ENCODE measurements at places on chromosomes 2 and 18. TPM values are rescaled to one million over a fixed set of nuclear protein-coding genes. Genes with fewer than 3 reads are reported as not detected.

GRCh38 chr2:73091164-73091563, 19.7 kb upstream of the SFXN5 start:
- DNase-seq: no peak

CLEC4F gene
- total RNA-seq: not detected

DNA sequence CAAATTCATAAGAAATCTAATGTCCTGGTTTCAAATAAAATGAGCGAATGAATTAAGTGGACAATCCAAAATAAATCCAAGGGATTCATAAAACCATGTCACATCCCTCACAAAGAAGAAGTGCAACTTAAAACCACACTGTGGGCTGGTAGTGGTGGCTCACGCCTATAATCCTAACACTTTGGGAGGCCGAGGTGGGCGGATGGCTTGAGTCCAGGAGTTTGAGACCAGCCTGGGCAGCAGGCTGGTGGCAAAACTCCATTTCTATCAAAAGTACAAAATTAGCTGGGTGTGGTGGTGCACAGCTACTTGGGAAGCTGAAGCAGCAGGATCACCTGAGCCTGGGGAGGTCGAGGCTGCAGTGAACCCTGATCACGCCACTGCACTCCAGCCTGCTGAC, 25.4 kb downstream of the FAM98A start:
- no peak for DNase-seq

DNA sequence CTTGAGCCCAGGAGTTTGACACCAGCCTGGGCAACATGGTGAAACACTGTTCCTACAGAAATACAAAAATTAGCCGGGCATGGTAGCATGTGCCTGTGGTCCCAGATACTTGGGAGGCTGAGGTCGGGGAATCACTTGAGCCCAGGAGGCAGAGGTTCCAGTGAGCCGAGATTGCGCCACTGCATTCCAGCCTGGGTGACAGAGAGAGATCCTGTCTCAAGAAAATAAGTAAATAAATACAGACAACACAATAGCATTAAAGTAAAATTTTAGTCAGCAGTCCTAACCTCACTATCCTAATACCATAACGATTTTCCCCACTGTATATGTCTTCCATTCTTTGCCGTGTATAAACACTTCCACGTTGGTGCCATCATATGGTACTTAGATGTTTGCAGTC, 83.0 kb upstream of the MBOAT2 start:
- DNase-seq: no peak

DNA sequence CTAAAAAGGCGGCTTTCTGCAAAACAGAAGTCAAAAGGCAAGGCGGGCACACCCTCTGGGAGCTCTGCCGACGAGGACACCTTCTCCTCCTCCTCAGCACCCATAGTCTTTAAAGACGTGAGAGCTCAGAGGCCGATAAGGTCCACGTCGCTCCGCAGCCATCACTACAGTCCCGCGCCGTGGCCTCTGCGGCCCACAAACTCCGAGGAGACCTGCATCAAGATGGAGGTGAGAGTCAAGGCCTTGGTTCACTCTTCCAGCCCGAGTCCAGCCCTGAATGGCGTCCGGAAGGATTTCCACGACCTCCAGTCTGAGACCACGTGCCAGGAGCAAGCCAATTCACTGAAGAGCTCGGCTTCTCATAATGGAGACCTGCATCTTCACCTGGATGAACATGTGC, 36.1 kb downstream of the SOCS6 start:
- DNase-seq: no peak

NDUFS1 gene
- total RNA-seq: 72.2 TPM

GRCh38 chr2:26642429-26642828, 1.3 kb upstream of the CIB4 start:
- no peak for DNase-seq

DNA sequence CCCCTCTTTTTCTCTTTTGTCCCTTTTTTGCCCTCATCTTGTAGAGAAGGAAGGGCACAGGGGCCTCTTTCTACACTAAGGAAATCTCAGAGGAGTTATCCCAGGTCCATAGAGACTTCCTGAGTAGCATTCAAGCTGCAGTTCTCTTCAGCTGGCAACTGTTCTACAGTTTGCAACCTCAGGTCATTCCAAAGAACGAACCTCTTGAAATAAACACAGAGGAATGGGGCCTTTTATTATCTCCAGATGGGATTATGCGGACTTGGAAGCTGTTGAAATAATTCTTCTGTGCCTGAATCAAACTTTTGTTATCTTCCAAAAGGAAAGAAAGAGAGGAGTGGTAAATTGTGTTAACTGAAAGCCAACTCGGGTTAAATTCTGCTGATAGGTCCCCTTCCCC, 31.0 kb upstream of the NFE2L2 start:
- DNase-seq: no peak

GRCh38 chr2:241066171-241066892, 35.8 kb downstream of the MTERF4 start:
- DNase-seq: no peak

DNA sequence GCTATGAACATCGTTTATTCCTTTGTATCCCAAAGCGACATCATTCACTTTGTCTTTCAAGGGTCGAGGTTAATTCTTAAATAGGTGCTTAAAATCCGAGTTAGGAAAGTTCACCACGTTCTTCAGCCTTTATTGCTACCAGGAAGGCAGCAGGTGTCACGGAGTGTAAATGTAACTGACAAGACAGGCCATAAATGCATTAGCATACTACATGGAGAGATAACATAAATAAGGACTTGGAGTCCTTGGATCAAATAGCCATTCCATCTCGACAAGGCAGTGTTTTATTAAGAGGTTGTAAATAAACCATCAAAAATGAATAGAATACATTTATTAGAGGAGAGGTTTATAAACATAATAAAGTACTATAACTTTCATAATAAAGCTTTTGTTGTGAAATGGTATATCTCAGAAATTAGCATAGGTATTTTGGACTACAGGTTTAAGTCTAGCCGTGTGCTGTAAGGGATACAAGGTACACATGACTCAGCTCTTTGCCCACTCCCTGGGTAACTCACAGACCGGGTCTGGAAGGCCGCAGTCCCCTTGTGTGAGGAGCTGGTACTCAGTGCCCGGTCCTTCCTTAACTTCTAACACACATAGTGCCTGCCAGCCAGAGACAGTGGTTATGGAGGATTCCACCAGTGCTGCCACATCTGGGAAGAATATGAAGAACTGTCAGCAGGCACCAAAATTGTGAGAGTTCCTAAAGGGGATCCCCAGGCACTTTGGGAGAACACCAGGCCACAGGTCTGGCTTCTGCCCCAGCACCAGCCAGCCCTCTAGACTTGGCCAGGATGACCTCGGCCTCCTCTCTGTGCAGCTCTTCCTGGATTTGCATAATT, 29.4 kb downstream of the CAPN13 start:
- DNase-seq: no peak

AGBL5 gene
- 16.1 TPM for total RNA-seq

CHAC2 gene
- 12.5 TPM for total RNA-seq

GRCh38 chr2:107698861-107699260, 127.8 kb upstream of the RGPD4 start:
- DNase-seq: no peak

DNA sequence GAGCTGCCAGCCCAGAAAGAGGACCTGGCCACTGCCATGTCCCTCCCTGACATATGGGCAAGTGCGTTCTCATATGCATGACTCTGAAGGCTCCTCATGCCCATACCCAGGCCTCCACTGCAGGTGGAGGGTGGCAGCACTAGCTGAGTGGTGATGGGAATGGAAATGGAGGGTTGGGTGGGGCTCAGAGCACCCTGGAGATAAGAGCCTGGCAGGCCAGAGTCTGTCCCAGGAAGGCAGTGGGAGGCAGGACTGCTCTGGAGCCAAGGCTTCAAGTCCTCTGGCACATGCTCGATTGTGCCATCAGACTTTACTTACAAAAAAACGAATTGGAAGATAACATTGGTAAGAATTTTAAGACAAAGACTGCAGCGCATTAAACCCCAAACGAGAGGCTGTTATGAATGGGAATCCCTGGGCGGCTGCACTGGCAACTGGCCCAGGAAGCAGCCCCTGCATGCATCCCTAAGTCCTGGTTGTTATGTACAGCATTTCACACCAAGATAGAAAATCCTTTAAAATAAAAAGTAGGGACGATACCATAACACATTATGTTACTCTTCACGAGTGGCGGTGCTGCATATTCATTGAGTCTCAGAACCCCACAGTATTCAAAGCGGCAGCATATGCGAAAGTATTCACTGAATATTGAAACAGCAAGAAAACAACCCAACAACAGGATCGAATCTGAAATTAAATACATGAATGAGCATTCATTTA, 81.7 kb upstream of the FAM98A start:
- DNase-seq: no peak

DNA sequence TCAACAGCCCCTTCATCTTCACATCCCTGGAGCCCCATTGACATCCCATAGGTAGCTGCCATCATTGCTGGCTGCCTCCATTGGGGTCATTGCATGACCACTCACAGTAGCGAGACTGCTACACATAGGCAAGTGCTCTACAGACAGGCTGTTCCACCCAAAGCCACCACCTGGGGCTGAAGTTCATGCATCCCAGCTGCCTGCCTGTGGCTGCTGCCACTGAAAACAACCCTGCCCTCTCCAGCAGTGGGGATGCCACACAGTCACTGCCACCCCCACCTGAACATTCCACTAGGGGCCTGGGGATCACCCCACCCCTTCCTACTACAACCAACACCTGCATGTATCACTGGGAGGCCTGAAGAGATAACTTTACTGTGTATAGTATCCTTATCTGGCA, 59.5 kb upstream of the CTAGE1 start:
- DNase-seq: no peak

- DNase-seq: no peak
Measured at GRCh38 chr2:176565641-176566323, 296.5 kb downstream of the MTX2 start.

- no peak for DNase-seq
Measured at GRCh38 chr18:57845605-57846074, 42.5 kb upstream of the ATP8B1 start.

DNA sequence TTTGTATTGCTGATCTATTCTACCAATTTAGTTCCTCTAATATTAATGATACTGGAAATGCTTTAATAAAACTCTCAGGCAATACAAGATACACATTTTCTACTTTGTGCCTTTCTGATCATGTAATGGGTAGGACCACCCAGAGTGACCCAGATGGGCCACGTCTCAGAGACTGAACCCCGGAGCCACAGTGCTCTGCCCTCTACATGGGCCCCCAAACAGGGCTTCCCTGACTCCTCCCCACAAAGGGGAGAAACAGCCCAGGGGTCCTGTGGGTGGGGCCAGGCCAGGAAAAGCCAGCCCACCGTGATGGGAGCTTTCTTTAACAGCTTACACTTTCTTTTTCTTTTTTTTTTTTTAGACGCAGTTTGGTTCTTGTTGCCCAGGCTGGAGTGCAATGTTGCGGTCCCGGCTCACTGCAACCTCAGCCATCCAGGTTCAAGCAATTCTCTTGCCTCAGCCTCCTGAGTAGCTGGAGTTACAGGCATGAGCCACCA, 18.4 kb downstream of the HDAC4 start:
- DNase-seq: no peak

CD207 gene
- not detected for total RNA-seq

DNA sequence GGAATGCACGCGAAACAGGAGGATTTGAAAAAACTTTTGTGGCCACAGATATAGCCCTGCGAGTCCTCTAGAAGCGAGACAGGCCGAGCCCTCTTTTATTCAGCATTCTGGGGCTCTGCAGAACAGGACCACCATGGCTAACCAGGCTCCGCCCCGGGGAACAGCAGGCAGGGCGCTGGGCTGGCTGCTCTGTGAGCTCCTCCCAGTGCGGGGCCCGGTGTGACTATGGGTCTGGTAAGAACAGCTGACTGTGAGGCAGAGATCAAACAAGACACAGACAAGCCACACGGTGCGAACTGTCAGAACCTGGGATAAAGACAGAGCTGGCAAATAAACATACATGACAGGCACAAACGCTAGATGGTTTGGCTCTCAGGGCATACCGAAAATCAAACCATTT, 15.5 kb downstream of the PXDN start:
- no peak for DNase-seq

DNA sequence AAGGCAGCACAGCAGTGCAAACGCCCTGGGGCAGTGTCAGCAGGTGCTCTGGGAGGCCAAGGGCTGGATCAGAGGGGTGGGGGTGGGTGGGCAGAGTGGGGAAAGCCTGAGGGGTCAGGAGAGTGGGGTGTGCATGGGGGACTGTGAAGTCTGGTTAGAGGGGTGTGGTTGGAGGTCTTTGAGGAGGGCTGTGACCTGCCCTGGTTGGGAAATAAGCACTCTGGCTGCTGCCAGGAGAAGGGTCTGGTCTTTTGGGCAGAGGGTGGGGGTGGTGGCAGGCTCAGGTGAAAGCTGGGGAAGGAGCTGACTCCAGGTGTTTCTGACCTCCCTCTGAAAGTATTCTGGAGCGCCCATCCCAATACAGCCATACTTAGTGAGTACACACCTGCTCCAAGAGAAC, 4.2 kb downstream of the ALPI start:
- no peak for DNase-seq

DNA sequence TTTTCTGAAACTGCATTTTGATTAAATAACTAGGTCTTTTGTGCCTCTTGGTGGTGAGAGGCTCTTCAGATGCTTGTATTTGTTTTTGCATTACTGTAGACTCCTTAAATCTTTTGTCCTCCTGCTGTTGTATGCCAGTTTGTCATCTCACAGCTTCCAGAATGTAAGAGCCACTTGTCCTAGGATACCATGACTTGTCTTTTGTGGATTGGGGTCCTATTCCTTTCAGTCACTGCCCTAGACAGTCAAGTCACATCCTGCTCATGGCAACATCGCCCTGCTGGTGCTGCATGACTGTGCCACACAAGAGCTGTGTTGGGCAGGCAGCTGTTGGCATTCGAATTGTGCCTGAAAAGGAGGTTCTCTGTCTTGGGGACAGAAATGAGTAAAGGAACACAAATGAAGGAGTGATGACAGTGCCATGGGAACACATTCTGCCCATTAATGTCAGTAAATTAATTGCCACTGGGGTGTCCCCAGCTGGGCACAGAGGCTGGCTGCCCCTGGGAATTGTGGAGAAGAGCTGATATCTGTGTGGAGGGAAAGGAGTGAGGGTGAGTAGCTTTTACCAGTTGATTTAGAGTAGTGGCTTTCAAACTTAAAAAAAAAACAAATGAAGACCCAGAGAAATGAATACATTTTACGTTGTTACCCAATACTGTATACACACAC, 140.3 kb downstream of the ARL6IP6 start:
- no peak for DNase-seq

KCNK3 gene
- not detected for total RNA-seq

DNA sequence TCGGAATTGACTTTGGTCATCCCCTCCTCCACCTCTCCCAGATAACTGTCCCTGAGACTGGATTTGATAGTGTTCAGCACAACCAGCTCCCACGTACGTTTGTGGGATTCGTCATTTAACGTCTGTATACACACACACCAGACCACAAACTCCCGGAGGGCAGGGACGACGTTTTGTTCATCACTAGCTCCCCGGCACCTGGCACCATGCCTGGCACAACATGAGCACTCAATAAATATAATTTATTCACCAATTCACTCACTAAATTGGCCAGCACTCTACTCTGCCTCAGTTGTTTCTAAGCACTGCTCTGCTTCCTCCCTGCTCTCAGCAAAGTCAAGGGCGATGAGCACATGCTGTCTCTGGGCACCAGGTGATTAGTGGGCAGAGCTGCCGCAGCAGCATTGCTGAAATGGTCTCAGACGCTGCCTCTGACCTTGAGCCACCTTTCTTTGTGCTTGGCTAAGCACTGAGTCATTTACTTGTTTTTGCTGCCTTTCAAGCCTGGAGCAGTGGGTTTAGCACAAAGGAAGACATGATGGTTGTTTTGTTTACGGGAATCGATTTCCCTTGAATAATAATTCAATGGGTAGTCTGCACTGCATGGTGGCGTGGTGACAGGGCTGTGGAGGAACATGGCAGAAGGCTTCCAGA, 19.3 kb upstream of the LOXHD1 start:
- no peak for DNase-seq

LTBP1 gene
- total RNA-seq: 0.67 TPM

TFCP2L1 gene
- 0.10 TPM for total RNA-seq

MARS2 gene
- 10.6 TPM for total RNA-seq

CDK5R2 gene
- total RNA-seq: not detected

CYRIA gene
- total RNA-seq: 1.1 TPM

BMP10 gene
- total RNA-seq: not detected
